Thoracic aorta (tissue), 2 donors: ENCODE measurements at places on chromosomes 5 and 9. TPM values are rescaled to one million over a fixed set of nuclear protein-coding genes. Genes with fewer than 3 reads are reported as not detected.

GRCh38 chr5:135377751-135378680, 21.0 kb downstream of the MACROH2A1 start:
- no peaks in the 10 kb centered on the region for H3K27me3 ChIP-seq
- DNase-seq = no peak
- peaks cover 3% of the 10 kb centered on the region for H3K36me3 ChIP-seq
- H3K4me3 ChIP-seq = no peak overlapping the region

DNA sequence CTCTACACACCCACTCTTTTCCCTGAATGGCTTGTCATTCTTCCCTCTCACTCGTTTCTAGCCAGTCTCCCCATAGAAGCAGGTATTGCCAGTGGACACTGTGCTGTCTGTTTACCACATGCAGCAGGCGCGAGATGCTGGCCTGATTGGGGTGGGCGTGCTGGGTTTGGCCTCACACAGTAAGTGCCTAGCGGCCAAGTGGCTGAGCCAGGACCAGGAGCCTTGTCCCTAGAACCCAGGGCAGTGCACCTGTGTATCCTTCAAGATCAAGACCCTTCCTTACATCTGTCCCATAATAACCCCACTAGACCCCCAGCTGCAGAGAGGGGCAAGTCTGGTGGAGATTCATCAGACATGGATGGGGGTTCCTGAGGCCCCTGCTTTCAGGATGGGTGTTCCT, 112.8 kb upstream of the IRX4 start:
- H3K4me1 ChIP-seq = no peaks in the 10 kb centered on the region
- H3K4me3 ChIP-seq = no peak overlapping the region
- DNase-seq = no peak
- no peaks in the 10 kb centered on the region for H3K36me3 ChIP-seq
- no peaks in the 10 kb centered on the region for H3K27me3 ChIP-seq

- no peak for DNase-seq
- no peaks in the 10 kb centered on the region for H3K36me3 ChIP-seq
- no peak overlapping the region for H3K4me3 ChIP-seq
- H3K27ac ChIP-seq = no peak overlapping the region
- peaks cover 7% of the 10 kb centered on the region for H3K27me3 ChIP-seq
- H3K4me1 ChIP-seq = no peaks in the 10 kb centered on the region
Measured at GRCh38 chr9:126198854-126199253, 127.8 kb upstream of the MVB12B start.

DNA sequence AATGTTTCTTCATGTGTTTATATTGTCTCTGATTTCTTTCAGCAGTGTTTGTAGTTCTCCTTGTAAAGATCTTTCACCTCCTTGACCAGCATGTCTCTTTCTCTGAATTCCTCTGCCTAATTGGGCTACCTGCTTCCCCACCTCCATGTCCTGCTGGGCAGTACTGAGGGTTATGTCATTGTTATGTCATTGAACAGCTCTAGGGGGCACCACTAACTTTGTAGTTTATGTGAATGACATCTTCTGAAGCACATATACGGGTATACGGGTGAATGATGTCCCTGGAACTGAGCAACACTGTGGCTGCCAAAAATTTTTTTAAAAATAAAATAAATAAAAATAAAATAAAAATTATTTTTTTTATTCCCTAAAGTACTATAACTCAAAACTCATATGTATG, 16.9 kb upstream of the SNCAIP start:
- H3K4me1 ChIP-seq = peaks cover 28% of the 10 kb centered on the region
- H3K4me3 ChIP-seq = no peak overlapping the region
- no peaks in the 10 kb centered on the region for H3K27me3 ChIP-seq
- DNase-seq = no peak
- H3K36me3 ChIP-seq = no peaks in the 10 kb centered on the region
- no peak overlapping the region for H3K27ac ChIP-seq

- H3K36me3 ChIP-seq = no peaks in the 10 kb centered on the region
- no peak overlapping the region for H3K27ac ChIP-seq
- no peak overlapping the region for H3K4me3 ChIP-seq
Measured at GRCh38 chr9:96056226-96056625, 180.7 kb downstream of the ERCC6L2 start.

- H3K27me3 ChIP-seq = no peaks in the 10 kb centered on the region
- DNase-seq = no peak
- H3K36me3 ChIP-seq = no peaks in the 10 kb centered on the region
- no peaks in the 10 kb centered on the region for H3K4me1 ChIP-seq
- H3K27ac ChIP-seq = no peak overlapping the region
- no peak overlapping the region for H3K4me3 ChIP-seq
Measured at GRCh38 chr5:72584466-72584865, 77.3 kb upstream of the ZNF366 start.

DNA sequence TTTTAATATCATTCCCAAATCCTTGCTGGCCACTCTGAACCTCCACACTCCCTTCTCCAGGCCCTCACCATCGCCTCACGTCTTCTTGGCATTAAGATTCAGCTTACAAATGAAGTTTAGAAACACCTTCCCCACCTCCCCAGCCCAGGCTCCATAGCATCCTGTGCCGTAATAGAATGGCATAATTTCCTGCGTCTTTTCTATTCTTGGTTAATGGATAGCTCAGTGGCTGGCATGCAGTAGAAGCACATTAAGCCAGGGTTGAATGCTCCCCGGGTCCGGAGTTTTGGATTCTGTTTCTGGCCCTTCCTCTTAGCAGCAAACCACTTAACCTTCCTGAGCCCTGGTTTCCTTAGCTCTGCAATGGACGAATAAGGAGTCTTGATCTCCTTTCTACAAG, 13.8 kb downstream of the WWC1 start:
- H3K27me3 ChIP-seq = no peaks in the 10 kb centered on the region
- no peak overlapping the region for H3K27ac ChIP-seq
- no peaks in the 10 kb centered on the region for H3K36me3 ChIP-seq
- DNase-seq = no peak
- H3K4me3 ChIP-seq = no peak overlapping the region
- no peaks in the 10 kb centered on the region for H3K4me1 ChIP-seq

- H3K4me3 ChIP-seq = no peak overlapping the region
- no peaks in the 10 kb centered on the region for H3K4me1 ChIP-seq
- DNase-seq = no peak
- H3K27me3 ChIP-seq = no peaks in the 10 kb centered on the region
Measured at GRCh38 chr9:9556865-9557803, 1055.7 kb downstream of the PTPRD start.

GRCh38 chr9:127603226-127603625, 8.9 kb upstream of the STXBP1 start:
- H3K27ac ChIP-seq = no peak overlapping the region
- DNase-seq = no peak
- H3K4me3 ChIP-seq = no peak overlapping the region
- no peaks in the 10 kb centered on the region for H3K4me1 ChIP-seq
- no peaks in the 10 kb centered on the region for H3K27me3 ChIP-seq

GRCh38 chr5:174759091-174759490, 34.7 kb downstream of the MSX2 start:
- DNase-seq = no peak
- H3K36me3 ChIP-seq = no peaks in the 10 kb centered on the region
- no peaks in the 10 kb centered on the region for H3K4me1 ChIP-seq
- no peak overlapping the region for H3K27ac ChIP-seq
- H3K4me3 ChIP-seq = no peak overlapping the region

- no peaks in the 10 kb centered on the region for H3K36me3 ChIP-seq
- H3K4me1 ChIP-seq = no peaks in the 10 kb centered on the region
- no peak for DNase-seq
- no peak overlapping the region for H3K27ac ChIP-seq
- H3K27me3 ChIP-seq = no peaks in the 10 kb centered on the region
- no peak overlapping the region for H3K4me3 ChIP-seq
Measured at GRCh38 chr5:122219436-122220166, 90.3 kb downstream of the ZNF474 start.

- H3K4me1 ChIP-seq = no peaks in the 10 kb centered on the region
- no peak overlapping the region for H3K4me3 ChIP-seq
- DNase-seq = no peak
- peaks cover 39% of the 10 kb centered on the region for H3K36me3 ChIP-seq
Measured at GRCh38 chr9:137828527-137829259, 48.9 kb upstream of the CACNA1B start.

DNA sequence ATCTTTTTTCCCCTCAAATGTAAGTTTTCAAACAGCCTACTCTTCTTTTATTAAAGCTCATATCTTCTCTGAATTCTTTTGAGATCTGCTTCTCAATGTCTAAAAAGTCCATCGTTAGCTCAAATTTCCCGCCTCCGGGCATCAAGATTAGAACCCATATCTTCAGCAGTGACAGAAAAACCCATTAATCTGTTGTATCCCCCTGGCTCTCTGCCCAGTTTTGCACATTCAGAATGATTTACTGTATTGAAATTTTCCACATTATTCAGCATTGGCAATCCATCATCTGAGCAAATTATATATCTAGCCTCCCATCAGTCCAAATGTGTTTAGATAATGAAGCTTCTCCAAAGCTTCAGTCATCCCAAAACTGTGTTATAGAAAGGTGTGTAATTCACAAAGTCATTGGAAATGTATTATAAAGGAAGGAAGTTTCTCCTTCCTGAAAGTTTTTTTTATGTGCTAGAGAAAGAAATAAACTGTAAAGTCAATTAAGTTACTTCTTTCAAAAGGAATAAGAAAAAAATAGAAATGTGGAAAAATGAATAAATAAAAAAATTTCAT, 849.9 kb downstream of the MAT2B start:
- no peaks in the 10 kb centered on the region for H3K36me3 ChIP-seq
- no peaks in the 10 kb centered on the region for H3K4me1 ChIP-seq
- H3K27ac ChIP-seq = no peak overlapping the region
- H3K27me3 ChIP-seq = no peaks in the 10 kb centered on the region
- no peak for DNase-seq

GRCh38 chr5:106862450-106863193, 808.1 kb downstream of the EFNA5 start:
- H3K27ac ChIP-seq = no peak overlapping the region
- peaks cover 10% of the 10 kb centered on the region for H3K4me1 ChIP-seq
- no peaks in the 10 kb centered on the region for H3K36me3 ChIP-seq
- H3K4me3 ChIP-seq = no peak overlapping the region

- H3K27ac ChIP-seq = no peak overlapping the region
- H3K4me1 ChIP-seq = peaks cover 31% of the 10 kb centered on the region
- no peak for DNase-seq
Measured at GRCh38 chr9:137694962-137695875, 76.4 kb downstream of the EHMT1 start.

GRCh38 chr5:2697041-2697440, 54.4 kb downstream of the IRX2 start:
- no peak overlapping the region for H3K27ac ChIP-seq
- no peak overlapping the region for H3K4me3 ChIP-seq
- H3K4me1 ChIP-seq = no peaks in the 10 kb centered on the region
- DNase-seq = no peak
- H3K36me3 ChIP-seq = no peaks in the 10 kb centered on the region
- H3K27me3 ChIP-seq = no peaks in the 10 kb centered on the region

DNA sequence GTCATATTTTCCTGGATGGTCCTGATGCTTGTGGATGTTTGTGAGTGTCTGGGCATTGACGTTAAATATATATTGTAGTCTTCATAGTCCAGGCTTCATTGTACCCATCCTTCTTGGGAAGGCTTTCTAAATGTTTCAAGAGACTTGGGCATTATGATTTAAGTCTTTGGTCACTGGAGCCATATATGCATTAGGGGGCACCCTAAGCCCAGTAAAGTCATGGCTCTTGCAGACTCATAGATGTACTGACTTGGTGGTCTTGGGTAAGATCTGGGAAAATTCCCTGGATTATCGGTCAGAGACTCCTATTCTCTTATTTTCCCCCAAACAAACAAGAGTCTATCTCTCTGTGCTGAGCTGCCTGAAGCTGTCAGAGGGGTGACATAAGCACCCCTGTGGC, 271.1 kb downstream of the TRIM36 start:
- no peak for DNase-seq
- no peaks in the 10 kb centered on the region for H3K27me3 ChIP-seq
- H3K4me1 ChIP-seq = no peaks in the 10 kb centered on the region
- no peak overlapping the region for H3K27ac ChIP-seq
- no peak overlapping the region for H3K4me3 ChIP-seq
- no peaks in the 10 kb centered on the region for H3K36me3 ChIP-seq

GRCh38 chr5:89071941-89072331, 189.0 kb upstream of the MEF2C start:
- no peaks in the 10 kb centered on the region for H3K27me3 ChIP-seq
- H3K27ac ChIP-seq = no peak overlapping the region
- H3K4me3 ChIP-seq = no peak overlapping the region

DNA sequence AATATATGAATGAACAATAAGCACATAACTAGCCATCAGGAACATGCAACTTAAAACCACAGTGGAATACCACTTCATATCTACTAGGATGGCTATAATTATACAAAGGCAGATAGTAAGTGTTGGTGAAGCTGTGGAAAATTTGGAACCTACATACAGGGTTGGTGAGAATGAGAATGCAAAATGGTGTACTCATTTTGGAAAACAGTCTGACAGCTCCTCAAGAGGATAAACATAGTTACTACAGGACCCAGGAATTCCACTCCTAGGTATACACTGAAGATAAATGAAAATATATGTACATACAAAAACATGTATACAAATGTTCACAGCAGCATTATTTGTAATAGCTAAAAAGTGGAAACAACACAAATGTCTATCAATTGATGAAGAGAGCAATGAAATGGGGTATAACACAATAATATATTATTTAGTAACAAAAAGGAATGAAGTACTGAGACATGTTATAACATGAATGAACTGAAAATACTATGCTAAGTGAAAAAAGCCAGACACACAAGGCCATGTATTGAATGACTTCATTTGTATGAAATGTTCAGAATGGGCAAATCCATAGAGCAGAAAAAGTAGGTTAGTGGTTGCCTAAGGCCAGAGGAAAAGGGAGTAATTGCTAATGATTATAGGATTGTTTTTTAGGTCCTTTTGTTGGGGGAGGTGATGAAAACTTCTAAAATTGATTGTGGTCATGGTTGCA, 31.2 kb upstream of the CDK5RAP2 start:
- no peaks in the 10 kb centered on the region for H3K4me1 ChIP-seq
- H3K4me3 ChIP-seq = no peak overlapping the region
- no peaks in the 10 kb centered on the region for H3K27me3 ChIP-seq
- DNase-seq = no peak

DNA sequence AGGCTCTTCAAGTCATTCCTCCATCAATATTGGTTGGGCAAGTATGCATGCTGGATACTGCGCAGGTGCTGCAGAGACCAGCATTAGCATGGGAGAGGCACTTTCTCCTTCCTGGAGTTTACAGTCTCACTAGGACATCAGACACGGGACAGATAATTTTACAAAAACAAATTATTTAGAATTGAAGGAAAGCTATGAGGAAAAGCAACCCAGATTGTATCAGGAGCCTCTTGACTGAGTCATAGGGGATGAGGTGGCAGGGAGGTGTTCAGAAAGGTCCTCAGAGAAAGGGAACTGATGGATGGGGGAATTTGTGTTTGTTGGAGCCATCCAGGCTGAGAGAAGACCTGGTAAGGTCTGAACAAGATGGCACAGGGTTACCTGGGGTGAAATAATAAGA, 24.5 kb upstream of the RAB14 start:
- no peak overlapping the region for H3K27ac ChIP-seq
- no peak overlapping the region for H3K4me3 ChIP-seq
- no peaks in the 10 kb centered on the region for H3K27me3 ChIP-seq
- H3K36me3 ChIP-seq = no peaks in the 10 kb centered on the region

Gene RIC1
- total RNA-seq = 49.4 TPM

Gene HSPA9
- total RNA-seq = 202 TPM

Gene IFNK
- not detected for total RNA-seq
